ENCODE measurements at places on chromosomes 11 and 22.

GRCh38 chr11:37378958-37379357 lies 780.9 kb upstream of the RAG2 start:
- no peak for DNase-seq

- no peak for DNase-seq
Measured at GRCh38 chr11:111499483-111499882, 12.7 kb downstream of the BTG4 start.

DNA sequence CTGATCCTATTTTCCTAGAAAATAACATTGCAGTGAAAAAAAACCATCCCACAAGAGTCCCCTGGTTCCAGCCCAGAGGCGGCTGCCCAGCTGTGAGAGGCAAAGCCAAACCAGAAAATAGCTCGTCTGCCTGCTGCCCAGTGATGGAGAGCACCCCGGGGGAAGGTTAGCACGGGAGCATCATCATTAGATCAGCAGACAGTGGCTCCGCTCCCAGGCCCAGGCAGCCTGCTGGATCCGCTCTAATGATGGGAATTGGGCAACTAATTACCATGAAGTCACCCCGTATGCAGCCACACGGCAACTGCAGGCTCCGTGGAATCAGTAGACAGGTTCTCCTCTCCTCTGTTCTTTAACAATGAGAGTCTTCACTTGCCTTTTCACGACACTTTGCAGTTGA lies 17.1 kb upstream of the B3GAT1 start:
- no peak for DNase-seq

GRCh38 chr11:82865841-82866240 lies 34.4 kb downstream of the PRCP start:
- no peak for DNase-seq

GRCh38 chr11:106231591-106231990 lies 154.1 kb downstream of the AASDHPPT start:
- DNase-seq: no peak

GRCh38 chr22:36185828-36186624 lies 15.6 kb downstream of the APOL4 start:
- no peak for DNase-seq

- DNase-seq: no peak
Measured at GRCh38 chr11:61904539-61905048, 12.8 kb downstream of the RAB3IL1 start.

GRCh38 chr22:45101515-45102227 lies 62.1 kb upstream of the NUP50 start:
- no peak for DNase-seq

All from stimulated activated CD8-positive, alpha-beta memory T cell treated with anti-CD3 and anti-CD28 coated beads, Interleukin-7, amount 100 ng/mL, for 1 hour (primary cell).